GM04504 (cell line): ENCODE measurements at places on chromosomes 4 and X.
A peak's percentile ranks its signal among the peaks of the same experiment; 100 is the strongest.

GRCh38 chrX:104435249-104435648 is 130.8 kb upstream of the IL1RAPL2 start:
- DNase-seq, result no peak

DNA sequence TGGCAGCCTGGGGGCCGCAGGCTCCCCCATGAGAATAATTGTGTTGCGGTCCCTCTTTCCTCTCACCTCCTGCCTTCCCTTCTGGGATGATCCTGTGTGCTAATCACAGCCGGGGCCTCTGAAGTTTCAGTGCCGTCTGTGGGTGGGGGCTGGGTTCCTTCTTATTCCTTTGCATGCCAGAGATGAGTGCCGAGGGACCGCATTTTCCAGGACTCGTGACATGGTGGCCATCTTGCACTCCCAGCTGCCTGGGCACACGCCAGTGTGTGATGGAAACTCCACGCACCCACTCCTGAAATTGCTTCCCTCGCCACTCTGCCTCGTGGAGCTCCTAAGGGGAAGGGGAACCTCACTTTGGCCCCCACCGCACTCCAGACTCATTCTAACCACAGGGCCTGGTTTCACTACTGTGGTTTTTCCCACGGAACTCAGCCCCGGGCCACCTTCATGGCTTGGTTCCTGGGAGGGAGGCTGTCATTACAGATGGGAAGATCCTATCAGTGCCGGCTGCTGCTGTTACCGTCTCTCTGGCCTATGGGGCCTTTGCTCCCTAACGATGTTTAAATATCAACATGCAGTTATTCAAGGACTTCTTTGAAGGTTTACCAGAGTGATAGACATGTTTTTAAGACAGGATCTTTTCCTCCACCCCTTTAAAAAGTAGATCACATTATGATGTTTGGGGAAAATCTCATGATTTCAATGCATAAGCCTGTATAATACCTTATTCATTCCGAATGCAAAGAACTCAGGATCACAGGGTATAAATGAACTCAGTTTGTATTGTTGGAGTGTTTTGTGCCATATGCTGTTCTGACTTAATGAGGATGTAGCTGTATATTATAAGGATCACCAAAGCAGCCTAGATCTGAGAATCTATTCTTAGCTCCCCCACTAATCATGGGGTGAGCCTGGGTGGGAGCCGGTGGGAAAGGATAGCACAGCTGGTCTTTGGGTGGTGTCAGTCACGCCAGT is 89.6 kb downstream of the SORCS2 start:
- no peak for DNase-seq

- no peak for DNase-seq
These were observed 53.2 kb downstream of the SPRY1 start for GRCh38 chr4:123449780-123450179.

GRCh38 chrX:142089193-142089592 is 115.9 kb downstream of the MAGEC2 start:
- peak; percentile 9 for DNase-seq

DNA sequence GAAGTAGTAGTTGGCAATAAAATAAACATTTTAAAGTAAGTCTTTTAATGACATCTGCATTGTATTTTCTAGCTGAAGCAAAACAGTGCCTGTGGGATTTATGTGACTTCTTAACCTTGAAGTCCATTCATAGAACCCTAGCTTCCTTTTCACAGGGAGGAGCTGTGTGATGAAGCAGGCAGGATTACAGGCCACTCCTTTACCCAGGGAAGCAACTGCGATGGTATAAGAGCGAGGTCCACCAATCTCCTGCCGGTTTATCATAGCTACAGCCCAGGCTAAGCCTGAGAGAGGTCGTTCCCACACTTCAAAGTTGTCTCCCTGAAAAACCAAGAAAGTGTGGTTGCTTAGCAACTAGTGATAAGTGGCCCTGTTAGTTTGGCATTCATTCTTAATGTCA is 7.0 kb downstream of the RPL36A start:
- no peak for DNase-seq

DNA sequence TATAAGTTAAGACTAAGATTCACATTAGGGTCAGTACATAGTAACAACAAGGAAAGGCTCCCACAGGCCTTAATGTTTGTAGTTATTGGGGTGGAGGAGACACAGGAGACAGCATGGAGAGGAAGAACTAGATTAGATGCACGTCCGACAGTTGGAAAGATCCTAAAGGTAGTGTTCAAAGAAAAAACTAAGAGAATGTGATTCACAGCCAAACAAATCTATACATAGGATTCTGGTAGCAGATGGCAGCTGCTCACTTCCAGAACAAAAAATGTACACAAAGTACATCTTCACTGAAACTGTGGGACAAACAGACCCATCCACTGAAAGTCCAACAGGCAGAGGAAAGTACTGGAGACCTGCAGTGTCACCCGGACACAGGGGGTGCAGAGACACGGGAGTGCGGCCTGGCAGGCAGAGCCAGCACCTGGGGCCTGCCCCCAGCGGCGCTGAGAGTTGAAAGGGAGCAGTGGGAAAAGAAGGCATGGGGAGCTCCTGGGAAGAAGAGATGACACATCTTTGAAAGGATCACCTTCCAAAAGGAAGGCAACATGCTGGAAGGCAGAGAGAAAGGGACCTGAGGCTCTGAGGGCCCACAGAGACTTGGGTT is 40.0 kb downstream of the NELFA start:
- no peak for DNase-seq

DNA sequence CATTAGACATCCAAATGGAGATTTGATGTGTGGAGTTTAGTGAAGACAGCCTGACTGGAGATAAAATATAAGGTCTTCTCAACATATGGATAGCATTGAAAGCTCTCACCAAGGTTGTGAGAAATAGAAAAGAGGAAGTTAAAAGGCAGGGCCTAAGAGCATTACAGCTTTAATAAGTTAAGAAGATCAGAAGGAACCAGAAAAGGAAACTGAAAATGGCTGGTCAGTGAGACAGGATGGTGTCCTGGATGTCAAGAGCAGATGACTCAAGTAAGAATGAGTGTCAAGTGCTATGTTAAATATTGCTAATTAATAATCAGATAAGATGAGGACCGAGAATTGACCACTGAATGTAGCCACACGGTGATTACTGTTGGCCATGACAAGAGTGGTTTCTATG is 642.9 kb downstream of the STPG2 start:
- DNase-seq, result no peak

DNA sequence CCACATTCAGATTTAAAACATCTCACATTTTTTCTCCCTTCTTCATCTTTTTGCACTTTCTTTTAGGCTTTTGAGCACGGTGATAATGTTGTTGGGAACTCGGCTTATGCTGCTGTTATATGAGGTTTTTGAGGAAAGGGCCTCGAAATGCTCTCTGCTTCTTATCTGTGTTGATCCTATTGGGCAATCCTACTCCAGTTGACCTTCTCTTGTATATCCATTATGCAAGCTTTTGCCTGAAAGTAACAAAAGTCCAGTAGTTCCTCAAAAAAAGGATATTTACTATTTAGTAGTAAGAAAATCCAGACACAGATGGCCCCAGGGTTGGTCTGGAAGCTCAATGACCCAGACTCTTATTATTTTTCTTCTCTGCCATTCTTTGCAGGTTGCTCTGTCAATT is 57.7 kb upstream of the SPANXB1 start:
- no peak for DNase-seq

- peak; percentile 8 for DNase-seq
These were observed 10.7 kb upstream of the PDHA1 start for GRCh38 chrX:19332983-19333382.
